HS-27A (cell line): ENCODE measurements at places on chromosomes 7 and 10.
A peak's percentile ranks its signal among the peaks of the same experiment; 100 is the strongest.

DNA sequence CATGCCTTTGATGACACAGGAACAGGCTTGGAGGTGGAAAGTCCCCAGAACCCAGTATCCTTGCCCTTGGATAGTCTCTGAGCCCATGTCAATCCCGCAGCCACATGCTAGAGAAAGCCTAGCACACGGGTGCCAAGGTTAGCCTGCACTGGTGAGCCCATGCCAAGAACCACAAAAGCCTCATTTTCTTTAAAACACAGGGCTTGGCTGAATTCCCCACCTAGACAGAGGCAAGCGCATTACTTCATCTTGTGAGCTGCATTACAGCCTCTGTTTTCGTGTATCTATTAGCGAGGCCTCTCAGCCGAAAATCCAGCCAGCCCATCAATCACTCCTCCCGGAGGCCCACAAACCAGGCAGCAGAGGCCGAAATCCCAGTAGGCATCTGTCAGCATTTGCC is 314.9 kb upstream of the AUTS2 start:
- no peak for DNase-seq

GRCh38 chr7:151459726-151460473 is 20.0 kb upstream of the CRYGN start:
- peak; percentile 62 for DNase-seq

- DNase-seq: peak; percentile 77
These were observed 226.4 kb upstream of the KLF14 start for GRCh38 chr7:130960208-130960988.

GRCh38 chr10:92662848-92663247 is 26.9 kb upstream of the HHEX start:
- no peak for DNase-seq
